Endothelial cell of umbilical vein (primary cell): ENCODE measurements at places on chromosomes 13 and 19.

DNA sequence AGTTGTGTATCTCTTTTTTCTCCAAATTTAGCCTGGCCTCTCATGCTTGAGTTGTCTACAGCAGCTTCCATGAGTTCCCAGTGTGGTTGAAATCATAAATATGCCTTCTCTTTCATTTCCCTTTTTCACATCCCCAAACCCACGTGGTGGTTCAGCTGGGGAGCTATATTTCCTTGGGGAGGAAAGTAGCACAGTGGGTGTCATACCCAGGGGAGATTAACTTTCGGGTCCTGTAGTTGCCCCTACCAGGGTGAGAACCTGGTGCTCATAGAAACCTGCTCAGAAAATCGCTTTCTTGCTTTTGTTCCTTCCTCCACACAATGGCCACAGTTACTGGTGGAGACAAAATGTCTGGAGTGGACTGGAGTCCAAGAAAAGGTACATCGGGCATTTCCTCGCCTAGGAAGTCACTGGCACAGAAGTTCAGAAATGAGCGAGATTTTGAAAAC, 7.0 kb upstream of the LILRA4 start:
- no peak for DNase-seq

DNA sequence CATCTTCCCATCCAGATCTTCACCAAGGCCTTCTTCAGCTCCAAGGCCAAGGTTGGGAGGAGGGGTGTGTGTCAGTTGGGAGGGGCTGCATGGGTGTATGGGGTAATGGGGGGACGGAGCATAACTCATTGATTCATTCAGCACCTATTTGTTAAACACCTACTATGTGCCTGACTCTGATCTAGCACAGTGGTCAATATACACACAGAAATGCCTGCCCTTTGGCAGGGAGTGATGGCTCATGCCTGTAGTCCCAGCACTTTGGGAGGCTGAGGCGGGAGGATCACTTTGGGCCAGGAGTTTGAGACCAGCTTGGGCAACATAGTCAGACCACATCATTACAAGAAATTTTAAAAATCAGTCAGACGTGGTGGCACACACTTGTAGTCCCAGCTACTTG, 19.2 kb upstream of the SPACA4 start:
- no peak for DNase-seq

DNA sequence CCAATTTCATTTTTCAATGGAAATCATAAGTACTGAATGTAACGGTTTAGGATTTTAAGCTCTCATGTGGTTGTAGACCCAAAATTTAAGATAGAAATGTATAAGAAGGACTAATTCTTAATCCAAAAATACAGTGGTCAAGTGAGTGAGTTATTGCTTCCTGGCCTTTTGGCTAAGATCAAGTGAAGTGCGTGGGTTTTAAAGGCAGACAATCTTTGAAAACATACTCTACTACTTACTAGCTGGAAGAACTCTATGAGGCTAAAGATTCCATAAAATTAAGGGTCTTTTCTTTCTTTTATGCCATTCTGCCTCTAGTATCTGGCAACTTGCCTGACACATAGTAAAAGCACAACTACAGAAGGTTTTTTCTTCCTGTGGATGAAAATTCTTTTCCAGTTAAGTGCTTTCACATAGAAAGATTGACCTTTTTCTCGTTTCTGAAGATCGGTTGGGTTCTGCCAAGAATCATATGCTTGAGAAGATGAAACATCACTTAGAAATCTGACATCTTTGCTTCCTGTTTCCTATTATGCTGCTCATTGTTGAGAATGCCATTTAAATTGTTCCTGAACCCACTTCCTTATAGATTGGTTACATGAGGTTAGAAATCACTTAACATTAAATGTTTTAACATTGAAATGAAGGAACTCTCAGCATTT, 26.4 kb upstream of the SCEL start:
- DNase-seq: peak; percentile 87

- DNase-seq: peak; percentile 21
These were observed 1.2 kb downstream of the CNN2 start for GRCh38 chr19:1027650-1028061.

- no peak for DNase-seq
These were observed 519.5 kb downstream of the SUCLA2 start for GRCh38 chr13:47481536-47481935.

DNA sequence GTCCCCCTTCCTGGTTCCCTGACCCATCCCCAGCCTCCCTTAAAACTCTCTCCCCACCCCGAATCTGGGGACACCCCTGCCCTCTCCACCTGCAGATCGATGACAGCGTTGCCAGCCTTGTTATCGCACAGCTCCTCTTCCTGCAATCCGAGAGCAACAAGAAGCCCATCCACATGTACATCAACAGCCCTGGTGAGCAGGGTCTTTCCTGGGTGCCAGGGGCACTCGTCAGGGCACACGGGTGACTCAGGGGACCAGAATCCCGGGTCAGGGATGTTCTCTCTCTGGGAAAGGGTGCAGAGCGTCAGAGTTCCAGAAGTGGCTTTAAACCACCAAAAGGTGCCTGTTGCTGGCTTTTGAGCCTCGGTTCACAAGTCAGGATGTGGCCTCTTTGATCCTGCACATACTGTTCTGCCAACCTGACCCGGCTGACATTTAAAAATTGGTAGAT, 1.0 kb downstream of the CLPP start:
- DNase-seq: no peak

- no peak for DNase-seq
These were observed 1775.7 kb downstream of the PCDH9 start for GRCh38 chr13:65454403-65454802.

- DNase-seq: no peak
These were observed 25.6 kb downstream of the SHISA2 start for GRCh38 chr13:26026211-26026610.

GRCh38 chr13:69287050-69287698, 820.5 kb upstream of the ATXN8OS start:
- DNase-seq: no peak

- peak; percentile 64 for DNase-seq
These were observed 115.7 kb upstream of the STARD13 start for GRCh38 chr13:33401238-33401637.

- DNase-seq: no peak
These were observed 32.6 kb downstream of the RAB20 start for GRCh38 chr13:110528911-110529310.

DNA sequence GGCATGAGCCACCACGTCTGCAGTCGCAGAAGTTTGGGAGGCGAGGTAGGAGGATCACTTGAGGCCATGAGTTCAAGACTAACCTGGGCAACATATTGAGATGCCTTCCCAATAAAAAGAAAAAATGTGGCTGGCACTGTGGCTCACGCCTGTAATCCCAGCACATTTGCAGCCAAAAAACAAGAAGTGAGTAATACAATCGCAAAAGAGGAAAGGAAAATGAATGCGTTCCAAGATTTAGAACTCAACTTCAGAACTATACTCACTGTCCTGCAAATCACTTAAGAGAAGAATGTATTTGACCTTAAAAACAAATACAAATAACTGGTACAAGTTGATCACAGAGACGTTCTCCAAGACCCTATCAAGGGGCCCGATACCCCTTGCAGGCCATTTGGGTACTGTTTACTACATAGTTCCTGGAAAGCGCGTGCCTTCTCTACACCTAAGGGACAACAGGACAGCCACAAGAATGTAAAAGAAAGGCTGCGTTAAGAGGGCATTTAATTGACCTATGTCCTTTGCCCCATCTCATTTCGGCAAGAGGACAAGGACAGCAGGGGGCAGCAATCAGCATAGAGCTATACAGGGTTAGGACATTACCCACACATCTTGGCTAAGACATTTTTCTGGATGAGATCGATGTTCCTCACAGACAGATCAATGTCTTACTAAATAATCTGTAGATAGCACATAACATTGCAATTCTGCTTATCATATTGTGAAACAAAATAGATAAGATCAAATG, 41.3 kb downstream of the FLT3 start:
- peak; percentile 46 for DNase-seq

- no peak for DNase-seq
These were observed 17.0 kb upstream of the TMEM255B start for GRCh38 chr13:113742000-113742441.

GRCh38 chr13:21639561-21639960, 31.3 kb upstream of the FGF9 start:
- DNase-seq: no peak

GRCh38 chr13:99129050-99129449, 71.6 kb upstream of the UBAC2 start:
- no peak for DNase-seq

- DNase-seq: no peak
These were observed 31.8 kb downstream of the PIP5K1C start for GRCh38 chr19:3668331-3669081.

- peak; percentile 90 for DNase-seq
These were observed 796.8 kb upstream of the KLHL1 start for GRCh38 chr13:70905035-70905434.

GRCh38 chr13:44132710-44133109, 240.9 kb upstream of the SERP2 start:
- peak; percentile 79 for DNase-seq

DNA sequence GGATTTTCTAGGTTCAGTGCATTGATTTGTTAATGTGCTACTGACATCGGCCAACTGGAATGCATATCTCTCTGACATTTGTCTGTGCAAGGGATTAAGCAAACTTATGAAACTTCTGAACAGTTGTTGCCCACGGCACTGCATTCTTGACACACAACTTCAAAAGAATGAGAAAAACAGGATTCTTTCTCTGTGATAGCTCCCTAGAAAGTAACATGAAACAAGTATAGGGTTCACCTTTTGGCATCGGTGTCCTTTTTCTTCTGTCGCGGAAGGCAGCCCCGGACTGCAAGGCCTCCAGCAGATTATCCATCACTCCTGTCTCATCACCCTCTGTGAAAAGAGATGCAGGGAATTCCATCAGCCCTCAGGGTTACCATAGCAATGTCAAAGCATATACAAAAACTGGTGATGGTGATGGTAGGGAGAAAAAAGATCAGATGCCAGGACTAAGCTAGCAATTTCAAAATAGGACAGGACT, 389.2 kb downstream of the DIAPH3 start:
- DNase-seq: no peak

DNA sequence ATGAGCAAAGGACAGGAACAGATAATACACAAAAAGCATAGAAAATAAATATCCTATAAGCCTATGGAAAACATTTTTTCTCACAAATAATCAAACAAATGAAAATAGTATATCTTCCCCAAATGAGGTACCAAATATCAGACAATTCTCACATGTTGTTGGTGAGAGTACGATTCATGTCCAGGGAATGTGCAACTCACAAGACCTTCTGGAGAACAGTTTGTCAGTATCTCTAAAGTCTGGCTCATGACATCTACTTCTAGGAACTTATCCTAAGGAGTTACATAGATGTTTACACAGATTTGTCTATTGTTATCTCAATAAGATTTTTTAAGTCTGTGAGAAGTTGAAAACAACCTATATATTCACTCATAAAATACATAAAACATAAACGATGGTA, 80.3 kb upstream of the ARHGEF7 start:
- no peak for DNase-seq

GRCh38 chr13:24012648-24013047, 115.3 kb upstream of the C1QTNF9B start:
- DNase-seq: no peak

DNA sequence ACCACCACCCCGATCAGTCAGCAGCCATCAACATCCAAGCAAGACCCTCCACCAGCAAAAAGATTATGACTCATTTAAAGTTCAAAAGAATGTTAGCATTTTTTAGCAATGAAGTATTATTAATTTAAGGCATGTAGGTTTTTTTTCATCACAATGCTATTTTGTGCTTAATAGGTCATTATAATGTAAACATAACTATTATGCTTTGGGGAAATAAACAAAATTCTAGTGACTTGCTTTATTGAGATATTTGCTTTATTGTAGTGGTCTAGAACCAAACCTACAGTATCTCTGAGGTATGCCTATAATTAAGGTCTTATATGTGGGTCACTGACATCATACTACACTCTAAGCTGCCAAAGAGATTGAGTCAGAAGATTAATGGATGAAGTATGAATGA, 20.0 kb downstream of the KLF12 start:
- peak; percentile 28 for DNase-seq

DNA sequence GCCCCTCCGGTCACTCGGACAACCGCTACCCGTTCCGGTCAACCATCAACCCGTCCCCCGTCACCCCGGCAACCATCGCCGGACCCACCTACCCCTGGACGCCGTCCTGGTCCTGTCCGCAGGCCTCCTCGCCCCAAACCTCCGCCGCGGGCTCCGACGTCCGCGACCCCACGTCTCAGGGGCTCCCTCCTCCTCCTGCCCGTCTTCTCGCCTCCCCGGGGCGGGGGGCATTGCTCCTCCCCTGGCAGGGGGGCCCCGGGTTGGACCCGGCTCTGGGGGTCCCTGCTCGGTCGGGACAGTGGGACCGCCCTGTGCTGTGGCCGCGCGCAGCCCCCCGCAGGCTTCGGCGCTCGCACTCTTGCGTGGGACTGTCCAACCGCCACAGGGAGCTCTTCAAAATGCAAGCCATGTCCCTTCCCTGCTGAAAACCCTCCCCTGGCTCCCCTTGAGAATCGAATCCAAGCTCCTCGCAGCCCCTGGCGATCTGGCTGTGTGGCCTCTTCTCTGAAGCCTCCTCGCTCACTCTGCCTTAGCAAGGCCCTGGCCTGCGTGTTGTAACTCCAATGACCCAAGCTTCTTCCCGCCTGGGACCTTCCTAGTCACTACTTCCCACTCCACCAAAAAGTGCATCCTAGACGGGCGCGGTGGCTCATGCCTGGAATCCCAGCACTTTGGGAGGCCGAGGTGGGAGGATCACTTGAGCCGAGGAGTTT, 8.4 kb downstream of the EPHX3 start:
- DNase-seq: no peak

GRCh38 chr13:32840113-32840512, 176.1 kb upstream of the KL start:
- DNase-seq: no peak

GRCh38 chr19:22893855-22894270, 61.8 kb downstream of the ZNF723 start:
- no peak for DNase-seq

DNA sequence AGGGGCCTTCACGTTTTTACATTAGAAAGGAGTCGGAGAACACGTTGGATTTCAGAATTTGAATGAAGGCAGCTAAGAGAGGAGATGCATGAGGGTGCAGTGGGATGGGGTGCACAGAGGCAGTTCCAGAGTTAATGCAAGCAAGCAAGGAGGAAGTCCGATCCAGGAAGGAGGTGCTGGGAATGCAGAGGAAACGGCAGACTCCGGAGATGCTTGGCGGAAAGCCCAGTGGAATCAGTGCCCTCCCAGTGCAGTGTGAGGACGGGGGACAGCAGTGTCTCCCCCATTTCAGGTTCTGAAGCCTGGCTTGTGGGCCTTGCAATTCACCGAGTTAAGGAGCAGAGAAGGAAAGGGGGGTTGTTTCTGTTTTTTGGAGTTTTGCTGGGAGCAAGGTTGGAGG, 100.4 kb downstream of the COL4A2 start:
- peak; percentile 48 for DNase-seq
